ENCODE measurements at places on chromosomes 13 and 19.

DNA sequence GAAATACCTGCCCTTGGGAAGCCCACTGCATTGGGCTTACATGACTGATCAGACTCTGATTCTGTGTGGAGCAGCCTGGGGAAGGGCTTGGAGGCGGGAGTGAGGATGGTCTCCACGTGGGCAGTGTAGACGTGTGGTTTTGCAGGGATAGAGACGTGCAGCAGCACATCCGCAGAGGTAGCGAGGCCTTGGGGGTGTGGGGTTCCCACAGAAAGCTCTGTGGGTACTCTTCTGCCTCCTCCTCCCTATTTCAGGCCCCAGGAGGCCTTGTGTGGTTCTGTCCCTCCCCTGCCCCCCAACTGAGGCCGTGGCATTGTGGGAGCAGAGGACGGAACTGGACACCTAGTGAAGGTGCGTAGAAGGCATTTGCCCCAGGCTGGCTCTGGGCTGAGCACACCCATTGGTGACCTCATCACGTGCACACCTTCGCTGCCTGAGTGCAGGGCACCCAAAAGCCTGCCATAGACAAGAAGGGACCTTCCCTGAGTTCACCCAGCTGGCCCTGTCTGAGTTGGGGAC, 28.9 kb downstream of the PPP1R37 start:
- no peak for DNase-seq

DNA sequence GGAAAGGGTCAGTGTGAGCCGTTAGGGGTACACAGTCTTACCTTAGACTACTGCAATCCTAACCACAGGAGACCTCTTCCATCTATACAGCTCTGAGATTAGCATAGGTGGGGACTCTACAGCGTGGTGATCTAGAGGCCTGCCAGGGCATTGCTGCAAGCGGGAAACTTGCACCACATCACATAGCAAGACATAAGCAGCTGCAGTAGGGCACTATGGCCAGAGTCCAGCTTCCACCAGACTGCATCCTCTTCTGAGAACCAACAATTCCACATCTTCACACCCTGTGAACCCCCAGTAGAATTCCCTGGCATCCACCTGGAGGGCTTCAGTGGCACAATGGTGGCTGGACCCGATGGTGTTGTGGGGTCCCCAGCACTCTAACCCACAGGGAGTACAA, 1564.3 kb upstream of the PRR20A start:
- no peak for DNase-seq

GRCh38 chr19:47391510-47392223, 27.7 kb downstream of the MEIS3 start:
- DNase-seq, result peak; percentile 64

DNA sequence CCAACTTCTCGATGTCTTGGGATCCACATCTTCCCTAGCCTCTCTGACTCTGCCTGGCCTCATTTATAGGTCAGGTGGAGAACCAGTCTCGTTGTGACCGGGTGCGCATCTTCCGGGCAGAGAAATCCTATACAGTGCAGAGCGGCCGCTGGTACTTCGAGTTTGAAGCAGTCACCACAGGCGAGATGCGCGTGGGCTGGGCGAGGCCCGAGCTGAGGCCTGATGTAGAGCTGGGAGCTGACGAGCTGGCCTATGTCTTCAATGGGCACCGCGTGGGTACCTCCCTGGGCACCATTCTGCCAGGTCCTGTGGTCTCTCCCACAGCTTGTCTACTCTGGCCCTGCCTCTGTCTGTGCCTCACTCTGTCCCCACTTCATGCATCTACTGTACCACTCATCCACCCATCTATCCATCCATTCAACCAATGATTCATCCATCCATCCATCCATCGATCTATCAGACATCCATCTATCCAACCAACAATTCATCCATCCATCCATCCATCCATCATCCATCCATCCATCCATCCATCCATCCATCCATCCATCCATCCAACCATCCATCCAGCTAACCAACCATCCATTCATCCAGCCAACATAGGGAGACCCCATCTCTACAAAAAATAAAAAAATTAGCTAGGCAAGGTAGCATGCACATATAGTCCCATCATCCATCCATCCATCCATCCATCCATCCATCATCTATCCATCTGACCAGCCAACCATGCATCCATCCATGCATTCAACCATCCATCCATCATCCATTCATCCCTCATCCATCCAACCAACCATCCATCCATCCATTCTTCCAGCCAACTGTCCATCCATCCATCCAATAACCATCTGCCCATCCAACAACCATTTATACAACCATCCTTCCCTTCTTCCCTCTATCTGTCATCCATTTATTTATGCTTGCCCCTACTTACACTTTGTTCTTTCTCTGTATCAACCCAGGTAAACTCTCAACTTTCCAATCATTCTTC, 34.3 kb downstream of the RYR1 start:
- no peak for DNase-seq

GRCh38 chr19:28018499-28018898, 1194.5 kb downstream of the UQCRFS1 start:
- DNase-seq, result no peak

DNA sequence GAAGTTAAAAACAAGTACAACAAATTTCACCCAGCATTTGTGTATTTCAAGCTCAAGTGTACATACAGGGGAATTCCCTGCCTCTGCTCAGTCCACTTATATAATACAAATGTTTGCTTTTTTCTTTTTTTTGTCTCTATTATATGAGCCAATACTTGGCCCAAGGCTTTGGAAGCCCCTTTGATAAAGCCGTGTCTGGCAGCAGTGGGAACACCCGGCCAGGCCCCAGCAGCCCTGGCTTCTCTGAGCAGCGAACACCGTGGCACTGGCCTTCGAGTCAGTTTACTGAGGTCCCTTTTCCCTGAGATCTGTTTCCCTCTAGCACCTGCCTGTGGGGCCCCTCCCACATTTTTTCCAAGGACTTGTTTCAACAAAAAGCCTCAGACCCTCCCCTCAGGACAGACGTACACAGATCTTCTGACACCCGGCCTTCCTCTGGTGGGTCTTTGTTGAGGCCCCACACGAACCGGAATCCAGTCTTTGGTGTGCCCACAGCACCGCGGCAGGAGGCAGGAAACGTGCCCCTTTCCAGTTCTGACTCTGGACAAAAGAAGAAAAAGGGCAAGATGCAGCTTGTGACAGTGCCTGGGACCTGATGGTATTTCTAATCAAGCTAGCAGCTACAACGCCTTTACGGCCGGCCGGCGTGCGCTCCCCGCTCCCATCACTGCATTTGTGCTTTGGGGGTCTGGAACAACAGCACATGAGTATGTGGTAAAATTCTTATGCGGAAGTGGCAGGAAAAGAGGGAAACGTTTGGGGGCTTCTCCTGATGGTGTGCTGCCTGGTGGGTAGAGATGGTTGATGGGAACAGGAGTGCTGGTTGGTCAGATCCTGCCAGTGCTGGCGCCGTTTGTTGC, 13.8 kb downstream of the SIPA1L3 start:
- DNase-seq, result no peak

GRCh38 chr13:63481334-63481733, 2065.7 kb upstream of the PCDH20 start:
- DNase-seq, result no peak

DNA sequence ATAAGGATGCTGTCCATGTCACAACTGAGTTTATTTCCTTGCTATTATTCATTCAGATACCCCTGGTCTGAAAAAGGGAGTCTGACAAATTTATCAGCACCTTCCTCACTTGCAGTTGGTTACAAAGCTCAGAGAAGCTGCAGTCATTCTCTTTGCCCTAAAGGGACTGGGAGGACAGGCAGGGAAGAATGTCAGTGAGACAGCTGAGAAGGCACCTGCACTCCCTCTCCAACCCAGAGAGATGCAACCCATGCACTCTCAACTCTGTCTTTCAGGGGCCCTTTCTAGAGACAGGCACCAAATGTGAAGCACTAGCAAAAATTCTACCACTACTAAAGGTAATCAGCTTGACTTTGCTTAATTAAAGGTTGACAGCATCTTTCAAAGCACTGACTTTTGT, 83.3 kb downstream of the CRYL1 start:
- no peak for DNase-seq

DNA sequence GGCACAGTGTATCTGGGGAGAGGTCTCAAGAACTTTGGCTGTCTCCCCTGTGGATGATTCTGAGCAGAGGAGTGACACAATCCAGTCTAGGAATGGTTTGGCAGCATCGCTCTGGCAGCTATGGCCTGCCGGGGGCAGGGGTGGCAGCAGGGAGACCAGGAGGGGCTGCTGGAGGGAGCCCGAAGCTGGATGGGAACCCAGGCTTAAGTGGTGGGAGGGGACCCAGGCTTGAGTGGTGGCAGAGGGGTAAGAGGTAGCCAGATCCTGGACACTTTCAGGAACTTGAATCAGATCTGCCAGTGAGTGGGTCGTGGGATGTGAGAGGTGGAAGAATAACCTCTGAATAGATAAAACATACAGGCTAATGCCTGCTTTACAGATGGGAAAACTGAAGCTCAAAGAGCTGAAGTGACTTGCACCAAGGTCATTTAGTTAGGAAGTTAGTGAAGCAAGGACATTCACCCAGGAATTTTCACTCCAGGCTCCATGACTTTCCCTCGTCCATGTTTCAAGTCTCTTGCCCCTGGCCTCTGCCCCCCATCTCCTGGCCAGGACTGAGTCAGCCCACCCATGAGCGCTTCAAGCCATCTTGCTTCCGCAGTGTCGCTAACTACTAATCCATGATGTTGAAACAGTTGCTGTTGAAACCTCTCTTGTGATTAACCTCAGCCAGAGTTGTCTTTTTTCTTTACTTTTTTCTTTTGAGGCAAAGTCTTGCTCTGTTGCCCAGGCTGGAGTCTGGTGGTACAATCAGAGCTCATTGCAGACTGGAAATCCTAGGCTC, 29.9 kb upstream of the C1QTNF9 start:
- DNase-seq, result no peak

DNA sequence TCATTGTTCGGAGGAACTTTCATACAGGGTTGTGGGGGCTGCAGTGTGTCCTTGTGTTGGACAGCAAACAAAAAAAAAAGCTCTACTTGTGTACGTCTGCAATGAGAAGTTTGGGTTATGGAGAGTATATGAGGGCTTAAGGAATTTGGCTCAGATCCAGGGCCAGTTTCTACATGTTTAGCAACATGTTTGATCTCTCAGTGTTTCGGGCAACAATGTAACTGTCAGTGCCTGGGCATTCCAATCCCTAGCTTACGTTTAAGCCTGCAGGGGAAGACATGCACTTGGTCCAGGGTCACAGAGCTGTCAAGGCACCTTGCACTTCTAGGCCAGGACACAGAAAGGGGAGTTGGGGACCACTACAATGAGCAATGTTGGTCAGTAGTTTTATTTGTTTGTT, 13.9 kb downstream of the ZNF543 start:
- no peak for DNase-seq

- DNase-seq, result no peak
Observed at GRCh38 chr13:98595134-98595533, 18.2 kb upstream of the STK24 start.

DNA sequence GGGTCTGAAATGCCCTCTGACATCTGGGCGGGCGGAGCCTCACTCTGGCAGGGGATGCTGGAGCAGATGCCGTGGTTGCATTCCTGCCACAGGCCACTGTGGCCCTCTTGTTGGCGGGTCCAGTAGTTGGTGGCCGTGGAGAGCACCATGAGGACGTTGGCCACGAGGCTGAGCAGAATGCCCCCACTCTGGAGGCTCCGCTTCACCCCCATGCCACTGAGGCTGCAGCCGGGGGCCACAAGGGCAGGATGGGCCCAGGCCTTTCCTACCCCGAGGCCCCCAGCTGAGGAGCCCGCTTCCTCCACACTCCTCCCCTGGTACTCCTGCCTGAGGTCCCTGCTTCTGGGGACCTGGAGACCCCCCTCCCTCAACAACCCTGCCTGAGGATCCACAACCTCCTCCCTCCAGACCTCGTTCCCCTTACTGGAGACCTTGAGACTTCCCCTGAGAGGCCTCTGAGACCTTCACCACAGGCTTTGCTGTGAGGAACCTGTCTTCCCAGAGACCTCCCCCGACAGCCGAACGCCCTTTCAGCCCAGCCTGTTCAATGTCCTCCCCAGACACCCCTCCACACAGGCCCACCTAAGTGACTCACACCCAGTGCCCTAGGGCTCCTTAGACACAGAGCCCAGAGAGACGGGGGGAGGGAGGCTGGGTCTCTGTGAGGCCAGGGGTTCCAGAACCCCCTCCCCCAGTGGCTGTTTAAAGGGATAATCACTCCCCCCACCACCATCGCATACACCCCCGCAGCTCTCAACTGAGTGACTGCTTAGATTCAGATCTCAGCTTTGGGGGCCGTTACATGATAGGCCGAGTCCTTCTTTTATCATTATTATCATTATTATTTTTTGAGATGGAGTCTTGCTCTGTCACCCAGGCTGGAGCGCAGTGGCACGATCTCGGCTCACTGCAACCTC, at the start of gene CLDND2:
TSS of gene CLDND2 (minus strand) at position 638 of the 917 bp plus-strand sequence. CDS start at position 212, 426 bp downstream.
- DNase-seq, result no peak

DNA sequence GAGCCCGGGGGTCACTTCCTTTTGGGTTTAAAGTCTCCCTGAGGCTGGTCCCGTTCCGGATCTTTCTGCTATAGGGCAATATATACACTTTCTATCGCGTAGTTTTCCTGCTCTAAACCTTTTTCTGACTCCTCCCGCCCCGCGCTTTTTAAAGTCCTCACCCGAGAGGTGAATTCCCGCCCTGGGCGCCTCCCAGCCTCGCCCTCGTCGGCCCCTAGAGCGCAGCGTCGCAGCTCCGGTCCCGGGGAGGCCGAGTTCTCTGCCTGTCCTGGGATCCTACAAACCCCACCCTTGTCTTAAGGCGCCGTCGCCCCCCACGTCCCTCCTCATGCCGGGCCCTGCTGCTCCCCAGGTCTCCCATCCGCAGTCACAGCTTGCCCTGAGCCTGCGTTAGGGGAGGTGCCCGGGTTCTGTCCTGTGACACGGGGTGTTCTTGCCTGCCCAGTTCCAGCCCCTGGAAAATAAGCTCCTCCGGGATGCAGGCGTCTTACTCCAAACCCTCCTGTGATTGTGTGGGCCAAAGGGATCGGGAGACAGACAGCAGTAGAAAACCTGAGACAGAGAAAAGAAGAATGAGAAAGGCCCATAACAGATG, 491 bp downstream of the ZNF525 start:
- no peak for DNase-seq

- DNase-seq, result no peak
Observed at GRCh38 chr19:31214086-31214485, 135.2 kb downstream of the TSHZ3 start.

DNA sequence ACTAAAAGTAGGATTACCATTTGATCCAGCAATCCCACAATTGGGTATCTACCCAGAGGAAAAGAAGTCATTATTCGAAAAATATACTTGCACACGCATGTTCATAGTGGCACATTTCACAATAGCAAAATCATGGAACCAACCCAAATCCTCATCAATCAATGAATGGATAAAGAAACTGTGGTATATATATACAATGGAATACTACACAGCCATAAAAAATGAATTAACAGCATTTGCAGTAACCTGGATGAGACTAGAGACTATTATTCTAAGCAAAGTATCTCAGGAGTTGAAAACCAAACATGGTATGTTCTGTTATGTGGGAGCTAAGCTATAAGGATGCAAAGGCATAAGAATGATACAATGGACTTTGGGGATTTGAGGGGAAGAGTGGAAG, 3.0 kb downstream of the ZNF708 start:
- no peak for DNase-seq

GRCh38 chr13:61258185-61258584, 157.5 kb downstream of the PCDH20 start:
- no peak for DNase-seq

All from GM12892 (cell line).